Muscle of leg (tissue), 16 donors: ENCODE measurements at places on chromosomes 6 and 20.
A peak's percentile ranks its signal among the peaks of the same experiment; 100 is the strongest.

DNA sequence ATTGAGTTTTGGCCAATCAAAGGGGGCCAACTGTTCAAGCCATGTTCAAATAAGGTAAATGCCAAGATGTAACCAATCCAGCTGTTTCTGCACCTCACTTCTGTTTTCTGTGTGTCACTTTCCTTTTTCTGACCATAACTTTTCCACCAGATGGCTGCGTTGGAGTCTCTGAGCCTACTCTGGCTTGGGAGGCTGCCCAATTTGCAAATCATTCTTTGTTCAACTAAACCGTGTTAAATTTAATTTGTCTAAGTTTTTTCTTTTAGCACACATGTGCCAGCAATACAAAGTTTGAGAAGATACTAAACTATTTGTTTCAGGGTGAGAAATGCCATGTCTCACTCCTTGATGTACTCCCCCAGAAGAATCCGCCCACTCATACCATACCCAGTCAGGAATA, 52.1 kb downstream of the IYD start:
- DNase-seq, result peak; percentile 57

DNA sequence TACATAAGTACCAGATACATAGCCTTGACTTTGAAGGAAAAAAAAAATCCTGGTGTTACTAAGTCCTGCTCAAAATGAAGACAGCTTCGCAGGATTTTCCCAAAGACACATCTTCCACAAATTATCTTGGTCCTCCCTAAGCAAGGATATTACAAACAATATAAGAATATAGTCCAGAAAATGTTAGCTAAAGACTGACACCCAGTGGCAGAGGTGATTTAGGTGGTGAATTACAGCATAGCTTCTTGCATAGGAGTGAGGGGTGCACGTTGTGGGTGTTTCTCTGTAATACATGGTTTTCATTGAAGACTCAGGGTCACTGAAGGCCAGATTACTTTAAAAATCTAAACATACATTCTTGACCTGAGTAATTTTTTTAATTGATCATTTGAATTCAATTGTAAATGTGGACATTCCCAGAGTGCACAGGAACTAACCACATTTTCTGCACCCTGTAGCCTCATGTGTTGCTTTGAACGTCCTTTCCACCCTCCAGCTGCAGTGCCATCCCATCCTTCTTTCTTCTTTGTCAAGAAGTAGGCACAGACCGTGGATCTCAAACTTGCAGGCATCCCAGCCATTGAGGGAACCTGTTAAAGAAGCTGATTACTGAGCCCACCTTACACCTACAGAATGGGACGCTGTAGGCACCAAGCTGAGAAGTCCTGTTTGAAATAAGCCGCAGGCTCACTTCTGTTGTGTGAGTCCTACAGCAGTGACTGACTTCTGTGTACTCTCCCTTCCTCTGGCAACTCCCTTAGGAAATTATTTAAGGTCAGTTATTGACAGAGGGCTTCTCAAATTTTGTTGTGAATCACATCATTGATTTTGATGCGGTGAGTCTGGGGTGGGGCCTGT, 102.6 kb downstream of the PERP start:
- peak; percentile 55 for DNase-seq

DNA sequence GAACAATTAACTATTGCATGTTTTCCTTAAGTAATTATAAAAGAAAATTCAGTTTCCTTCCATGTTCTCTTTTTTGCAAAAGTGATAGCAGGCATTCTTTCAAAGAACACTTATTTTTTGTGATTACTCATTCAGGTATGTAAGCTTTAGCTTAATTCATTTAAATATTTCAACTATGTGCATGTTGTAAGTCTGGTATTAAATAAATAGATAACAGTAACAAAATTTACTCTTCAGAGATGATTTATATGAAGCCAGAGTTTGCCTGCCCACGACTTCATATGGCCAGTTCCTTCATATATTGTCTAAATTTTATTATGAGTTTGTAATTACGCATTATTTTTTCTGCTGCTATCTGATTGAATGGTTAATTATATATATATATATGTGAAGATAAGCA, 110.9 kb downstream of the ADGRG6 start:
- DNase-seq, result no peak

DNA sequence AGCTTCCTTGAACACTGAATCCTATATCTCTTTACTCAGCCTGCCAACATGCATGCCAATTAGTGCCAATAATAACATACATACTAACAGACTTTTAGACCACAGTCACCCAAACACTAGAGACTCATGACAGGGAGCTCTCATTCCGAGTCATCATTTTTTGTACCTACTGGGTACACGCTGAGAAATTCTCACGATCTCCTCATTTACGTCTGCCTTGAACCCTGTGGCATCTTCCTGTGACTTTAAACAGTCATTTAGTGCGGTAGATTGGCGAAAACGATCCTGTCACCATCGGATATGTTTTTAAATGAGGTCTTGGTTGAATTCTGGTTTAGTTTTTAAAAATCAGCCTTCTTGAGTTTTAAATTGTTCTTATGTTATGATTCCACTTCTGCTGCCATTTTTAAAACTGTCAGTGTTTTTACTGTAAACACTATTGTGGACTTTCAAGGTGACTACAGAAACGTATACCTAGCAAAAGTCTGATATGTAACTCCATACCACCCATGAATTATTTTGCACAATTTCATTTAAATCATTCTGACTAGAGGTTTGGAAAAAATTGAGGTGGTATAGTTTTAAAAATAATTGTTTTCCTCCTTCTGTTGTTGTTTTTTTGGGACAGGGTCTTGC, 275.4 kb downstream of the TSHZ2 start:
- no peak for DNase-seq
